Stimulated activated CD8-positive, alpha-beta memory T cell treated with anti-CD3 and anti-CD28 coated beads, Interleukin-2, amount 100 ng/mL, for 48 hours (primary cell): ENCODE measurements at places on chromosomes 4 and X.

DNA sequence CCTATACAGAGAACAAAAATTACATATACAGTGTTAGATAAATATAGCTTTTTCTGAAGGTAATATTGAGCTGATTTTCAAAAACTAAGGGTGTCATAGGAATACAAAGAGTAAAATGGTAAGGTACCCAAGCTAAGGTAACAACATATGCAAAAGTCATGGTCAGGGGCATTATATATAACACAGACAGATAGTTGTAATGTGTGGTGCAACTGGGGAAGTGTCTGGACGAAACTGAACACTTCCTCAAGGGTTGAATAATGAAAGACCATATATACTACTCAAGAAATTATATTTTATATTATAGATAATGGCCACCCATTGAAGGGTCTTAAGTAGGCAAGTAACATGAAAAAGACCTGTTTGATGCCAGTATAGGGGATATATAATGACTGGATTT is 262.1 kb upstream of the CXXC4 start:
- no peak for DNase-seq

- no peak for DNase-seq
Observed at GRCh38 chr4:151174784-151175183, 75.4 kb downstream of the RPS3A start.

DNA sequence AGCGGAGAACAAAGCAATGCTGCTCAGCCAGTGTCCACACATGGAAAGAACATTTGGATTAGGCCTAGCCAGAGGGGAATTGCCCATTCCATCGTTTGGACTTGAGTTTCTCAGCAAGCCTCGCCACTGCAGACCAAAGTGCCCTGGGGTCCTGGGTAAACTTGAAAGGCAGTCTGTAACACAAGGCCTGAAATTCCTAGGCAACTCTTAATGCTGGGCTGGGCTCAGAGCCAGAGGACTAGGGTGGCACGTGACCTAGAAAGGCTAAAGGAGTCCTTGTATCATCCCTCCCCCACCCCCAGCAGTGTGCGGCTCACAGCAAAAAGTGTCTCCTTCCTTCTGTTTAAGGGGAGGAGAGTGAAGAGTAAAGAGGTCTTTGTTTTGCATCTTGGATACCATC is 210.4 kb upstream of the ARX start:
- DNase-seq = no peak

- no peak for DNase-seq
Observed at GRCh38 chrX:135273162-135273561, 21.3 kb downstream of the ETDA start.

DNA sequence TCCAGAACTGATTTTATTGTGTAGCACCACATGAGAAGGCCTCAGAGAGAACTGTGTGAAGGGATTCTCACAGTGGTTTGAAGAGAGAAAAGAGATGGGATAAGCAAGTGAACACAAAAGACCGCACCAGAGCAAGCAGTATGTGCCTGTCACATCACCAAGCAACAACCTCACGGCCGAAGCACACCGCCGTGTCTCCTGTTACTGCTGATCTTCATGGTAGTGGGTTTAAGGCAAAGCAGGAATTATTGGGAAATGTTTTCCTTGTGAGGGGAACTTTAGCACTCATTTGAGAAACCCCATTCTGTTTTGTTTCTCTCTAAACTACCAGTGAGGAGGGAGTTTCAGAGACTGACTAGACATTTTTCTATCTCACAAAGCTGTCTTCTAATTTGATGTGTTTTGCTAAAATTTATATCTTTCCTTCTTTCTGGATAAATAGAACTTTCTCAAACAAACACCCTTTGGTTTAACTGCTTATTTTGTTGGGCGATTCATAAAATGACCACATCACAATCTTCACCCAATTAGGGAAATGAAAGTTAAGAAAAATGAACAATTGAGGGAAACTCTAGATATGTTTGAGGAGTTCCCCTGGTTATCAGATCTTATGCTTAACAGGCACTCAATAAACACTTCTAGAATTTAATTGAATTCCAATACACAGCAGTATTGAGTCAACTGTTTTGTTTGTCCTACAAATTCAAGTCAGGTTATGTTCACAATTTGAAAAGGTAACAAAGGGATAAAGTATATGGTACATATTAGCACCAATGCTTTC is 16.5 kb downstream of the SH3KBP1 start:
- no peak for DNase-seq

GRCh38 chrX:33726281-33727160 is 405.6 kb downstream of the FAM47A start:
- no peak for DNase-seq

GRCh38 chr4:118950224-118950623 is 61.6 kb downstream of the SYNPO2 start:
- no peak for DNase-seq

DNA sequence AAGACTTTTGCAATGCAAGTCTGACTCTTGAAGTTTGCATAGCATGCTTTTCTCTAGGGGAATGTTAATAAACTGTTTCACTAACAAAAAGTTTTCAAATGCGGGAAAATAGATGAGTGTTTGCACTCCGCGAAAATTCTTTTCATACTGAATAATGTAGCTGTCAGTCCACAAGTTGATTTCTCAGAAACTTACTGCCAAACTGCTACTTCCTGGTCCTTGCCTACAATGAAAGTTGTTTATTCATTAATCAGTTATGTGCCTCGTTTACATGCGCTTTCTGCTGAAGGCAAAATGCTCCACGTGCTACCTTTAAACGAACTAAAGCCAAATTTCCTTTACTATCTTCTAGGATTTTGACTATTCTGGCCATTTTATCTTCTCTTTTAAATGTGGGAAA is 166.2 kb downstream of the MAGEB17 start:
- no peak for DNase-seq

- no peak for DNase-seq
Observed at GRCh38 chr4:7653510-7654369, 219.0 kb upstream of the PSAPL1 start.

DNA sequence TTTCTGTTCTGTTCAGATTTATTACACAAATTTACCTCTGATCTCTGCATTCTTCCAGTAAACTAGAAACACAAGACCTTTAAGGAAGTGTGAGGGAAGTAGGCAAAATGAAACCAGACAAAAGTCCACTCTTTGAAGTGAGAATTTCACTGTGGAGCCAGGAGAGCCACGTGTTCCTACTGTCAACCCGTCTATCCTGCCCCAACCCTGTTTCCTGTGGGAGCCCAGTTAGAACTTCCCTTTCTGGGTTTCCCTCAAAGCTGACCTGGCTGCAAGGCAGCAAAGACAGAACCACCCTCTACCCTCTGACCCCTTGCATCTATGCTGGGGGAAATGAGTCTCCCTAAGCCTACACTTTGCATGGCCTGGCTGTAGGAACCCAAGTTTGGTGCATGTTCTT is 40.0 kb downstream of the TMEM144 start:
- DNase-seq = no peak

- no peak for DNase-seq
Observed at GRCh38 chr4:73718375-73719373, 21.7 kb upstream of the CXCL8 start.
